ENCODE measurements at places on chromosomes 4 and X.

- H3K36me3 ChIP-seq = no peaks in the 10 kb centered on the region
- no peak for DNase-seq
- H3K4me3 ChIP-seq = no peak overlapping the region
- H3K4me1 ChIP-seq = peaks cover 8% of the 10 kb centered on the region
Observed at GRCh38 chr4:3802571-3803474, 36.6 kb downstream of the ADRA2C start.

- no peaks in the 10 kb centered on the region for H3K36me3 ChIP-seq
- H3K4me3 ChIP-seq = no peak overlapping the region
- no peak overlapping the region for H3K27ac ChIP-seq
Observed at GRCh38 chr4:153197301-153197700, 6.9 kb upstream of the TRIM2 start.

DNA sequence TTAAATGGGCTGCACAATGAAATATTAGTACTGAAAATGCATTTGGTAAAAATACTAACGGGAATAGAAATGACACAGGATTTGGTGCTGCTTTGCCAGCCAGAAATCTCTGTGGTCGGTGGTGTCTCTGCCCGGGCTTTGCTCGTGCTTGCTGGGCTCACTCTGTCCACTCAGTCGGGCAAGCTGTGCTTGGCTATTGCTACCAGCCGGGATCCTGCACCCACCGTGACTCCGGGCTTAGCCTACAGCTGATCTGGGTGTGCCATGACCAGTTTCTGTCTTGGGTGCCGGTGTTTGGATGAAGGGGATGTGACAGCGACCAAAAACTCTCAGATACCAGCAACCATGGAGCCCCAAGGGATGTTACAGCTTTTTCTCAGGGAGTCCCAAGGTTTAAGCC, 487.7 kb downstream of the TECRL start:
- DNase-seq = no peak
- no peak overlapping the region for H3K4me3 ChIP-seq
- H3K27ac ChIP-seq = no peak overlapping the region
- H3K27me3 ChIP-seq = no peaks in the 10 kb centered on the region
- no peaks in the 10 kb centered on the region for H3K36me3 ChIP-seq

DNA sequence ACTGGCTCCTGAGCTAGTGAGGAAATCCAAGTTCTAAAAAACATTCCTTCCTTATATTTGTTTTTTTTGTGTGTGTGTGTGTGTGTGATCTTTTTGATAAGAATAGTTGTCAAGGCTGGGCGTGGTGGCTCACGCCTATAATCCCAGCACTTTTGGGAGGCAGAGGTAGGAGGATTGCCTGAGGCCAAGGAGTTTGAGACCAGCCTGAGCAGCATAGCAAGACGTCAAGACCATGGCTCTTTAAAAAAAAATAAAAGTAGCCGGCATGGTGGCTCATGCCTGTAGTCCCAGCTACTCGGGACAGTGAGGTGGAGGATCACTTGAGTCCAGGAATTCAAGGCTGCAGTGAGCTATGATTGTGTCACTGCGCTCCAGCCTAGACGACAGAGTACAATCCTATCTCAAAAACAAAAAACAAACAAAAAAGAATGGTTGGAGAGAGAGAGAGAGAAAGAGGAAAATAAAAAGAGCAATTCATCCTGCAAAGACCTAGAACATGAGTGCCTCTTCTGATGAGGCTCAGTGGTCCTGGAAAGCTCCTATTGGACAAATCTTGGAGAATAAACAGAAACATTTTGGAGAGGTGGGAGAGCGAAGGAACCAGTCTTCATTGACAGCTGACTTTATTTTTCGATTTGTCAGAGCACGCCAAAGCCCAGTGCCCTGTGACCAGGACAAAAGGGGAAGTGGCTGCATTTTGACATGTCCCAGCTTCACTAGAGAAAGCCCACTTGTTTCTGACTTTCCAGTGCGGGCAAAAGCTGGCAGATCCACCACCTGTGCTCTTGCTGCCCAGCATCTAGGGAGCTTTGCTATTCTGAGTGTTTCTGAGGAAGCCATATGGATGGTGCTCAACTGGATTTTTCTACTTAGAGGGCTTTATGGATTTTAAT, 244.7 kb downstream of the PALLD start:
- no peaks in the 10 kb centered on the region for H3K36me3 ChIP-seq
- H3K4me3 ChIP-seq = no peak overlapping the region
- no peak overlapping the region for H3K27ac ChIP-seq
- H3K4me1 ChIP-seq = no peaks in the 10 kb centered on the region
- DNase-seq = peak; percentile 60
- no peaks in the 10 kb centered on the region for H3K27me3 ChIP-seq

Measured in muscle of leg (tissue), 16 donors.